Stimulated activated CD4-positive, alpha-beta T cell treated with anti-CD3 and anti-CD28 coated beads, Interleukin-2, amount 100 ng/mL, for 24 hours (primary cell): ENCODE measurements at places on chromosomes 2 and 18.

DNA sequence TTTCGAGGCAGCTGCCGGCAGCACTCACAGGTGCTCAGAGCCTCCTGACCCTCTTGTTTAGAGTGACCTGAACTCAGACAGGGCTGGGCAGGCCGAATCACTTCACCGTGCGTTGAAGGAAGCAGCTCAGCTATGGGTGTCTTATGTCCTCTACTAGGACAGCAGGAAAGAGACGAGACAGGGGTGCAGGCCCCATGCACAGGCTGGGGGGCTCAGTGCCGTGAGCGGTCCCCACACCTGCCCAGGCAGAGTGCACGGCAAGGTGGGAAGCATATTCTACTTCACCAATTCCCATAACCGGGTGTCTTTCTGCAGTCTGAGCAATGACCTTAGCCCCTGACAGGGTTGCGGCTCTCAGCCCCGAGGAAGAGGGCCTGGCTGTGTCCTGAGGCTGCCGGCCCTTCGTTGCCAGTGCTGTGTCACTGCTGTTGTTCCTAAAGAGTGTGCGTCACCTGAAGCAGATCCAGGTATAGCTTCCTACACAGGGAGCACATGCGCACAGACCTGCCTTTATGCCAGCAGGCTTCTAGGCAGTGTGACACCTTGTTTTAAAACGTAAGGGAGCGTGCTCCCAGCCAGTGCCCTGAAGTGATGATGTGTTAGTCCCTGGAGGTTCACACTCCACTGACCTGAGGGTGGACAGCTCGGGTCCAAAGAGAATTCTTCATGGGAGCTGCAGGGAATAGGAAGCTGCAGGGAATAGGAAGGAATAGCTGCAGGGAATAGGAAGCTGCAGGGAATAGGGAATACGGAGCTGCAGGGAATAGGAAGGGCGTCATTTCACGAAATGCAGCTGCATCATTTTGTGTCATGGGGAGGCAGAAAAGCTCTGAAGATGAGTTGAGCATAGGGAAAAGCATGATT, 207.9 kb upstream of the SALL3 start:
- no peak for DNase-seq

DNA sequence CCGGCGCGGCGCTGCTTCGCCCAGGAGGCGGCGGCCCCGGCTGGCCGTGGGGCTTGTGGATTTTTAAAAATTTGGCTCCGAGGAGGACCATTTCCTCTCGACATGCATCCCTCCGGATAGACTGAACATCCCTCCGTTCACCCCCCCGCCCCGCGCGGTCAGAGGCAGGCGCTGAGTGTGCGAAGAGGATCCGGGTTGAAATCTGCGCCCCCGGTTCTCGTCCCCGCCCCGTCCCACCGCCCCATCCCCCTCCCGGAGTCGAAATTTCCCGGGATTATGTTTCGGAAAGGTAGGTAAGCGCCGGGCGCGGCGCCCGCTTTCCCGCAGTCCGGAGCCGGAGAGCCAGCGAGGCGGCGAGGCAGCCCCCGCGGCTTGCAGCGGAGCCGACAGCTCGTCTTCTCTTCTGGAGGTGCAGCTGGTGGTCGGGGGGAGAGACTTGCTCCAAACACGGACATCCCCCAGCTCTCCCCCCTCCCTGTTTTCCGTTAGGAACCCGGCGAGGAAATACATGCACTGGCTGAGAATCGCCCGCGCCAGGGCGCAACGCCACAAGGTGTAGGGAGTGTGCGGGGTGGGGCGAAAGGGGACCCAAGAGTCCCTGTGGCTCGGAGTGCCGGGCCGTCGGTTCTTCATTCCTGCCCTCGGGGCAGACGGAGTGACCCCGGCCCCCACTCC, at the start of gene PRKCE:
Gene PRKCE (plus strand): TSS at position 261 of the 675 bp plus-strand sequence.
- peak; percentile 65 for DNase-seq

DNA sequence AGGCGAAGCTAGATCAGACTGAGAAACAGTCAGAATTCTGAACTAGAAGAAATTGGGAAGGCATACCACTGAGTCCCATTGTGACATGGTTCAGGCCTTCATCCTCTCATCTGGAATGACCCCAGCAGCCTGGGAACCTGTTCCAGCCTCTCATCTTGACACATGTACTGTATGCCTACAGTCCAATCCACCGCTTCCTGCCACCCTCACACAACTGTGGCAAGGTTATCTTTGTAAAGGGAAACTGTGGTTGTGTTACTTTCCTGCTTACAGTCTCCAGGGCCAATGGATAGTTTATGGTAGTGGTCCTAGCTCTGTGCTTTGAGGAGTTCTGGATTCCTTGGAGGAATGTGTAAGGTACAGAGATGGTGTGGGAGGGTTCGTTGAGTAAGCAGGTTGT, 296.9 kb upstream of the TRIB2 start:
- no peak for DNase-seq

- DNase-seq, result no peak
These were observed 66.5 kb downstream of the STK39 start for GRCh38 chr2:168180914-168181313.

DNA sequence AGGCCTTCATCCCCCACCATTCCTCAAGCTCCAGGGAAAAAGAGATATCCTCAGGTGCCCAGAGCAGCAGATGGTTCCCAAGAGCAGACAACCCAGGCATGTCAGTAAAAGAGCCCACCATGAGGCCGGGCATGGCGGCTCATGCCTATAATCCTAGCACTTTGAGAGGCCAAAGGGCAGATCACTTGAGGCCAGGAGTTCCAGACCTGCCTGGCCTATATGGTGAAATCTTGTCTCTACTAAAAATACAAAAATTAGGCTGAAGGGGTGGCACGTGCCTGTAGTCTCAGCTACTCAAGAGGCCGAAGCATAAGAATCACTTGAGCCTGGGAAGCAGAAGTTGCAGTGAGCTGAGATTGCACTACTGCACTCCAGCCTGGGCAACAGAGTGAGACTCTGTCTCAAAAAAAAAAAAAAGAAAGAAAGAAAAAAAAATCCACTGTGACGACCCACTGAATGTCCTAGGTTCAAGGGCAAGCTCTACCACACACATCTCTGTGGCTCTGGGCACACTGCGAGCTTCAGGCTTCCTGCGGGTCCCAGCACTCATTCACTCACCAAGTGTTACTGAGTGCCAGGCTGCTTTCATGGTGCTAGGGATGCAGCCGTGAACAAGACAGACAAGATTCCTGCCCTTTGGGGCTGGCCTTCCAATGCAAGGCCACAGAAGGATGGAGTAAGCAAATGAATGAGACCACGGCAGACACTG, 6.5 kb upstream of the DUSP2 start:
- DNase-seq, result no peak

- no peak for DNase-seq
These were observed 39.7 kb upstream of the NABP1 start for GRCh38 chr2:191638079-191638801.

- peak; percentile 60 for DNase-seq
These were observed 8.2 kb upstream of the SMARCAL1 start for GRCh38 chr2:216404010-216404618.

DNA sequence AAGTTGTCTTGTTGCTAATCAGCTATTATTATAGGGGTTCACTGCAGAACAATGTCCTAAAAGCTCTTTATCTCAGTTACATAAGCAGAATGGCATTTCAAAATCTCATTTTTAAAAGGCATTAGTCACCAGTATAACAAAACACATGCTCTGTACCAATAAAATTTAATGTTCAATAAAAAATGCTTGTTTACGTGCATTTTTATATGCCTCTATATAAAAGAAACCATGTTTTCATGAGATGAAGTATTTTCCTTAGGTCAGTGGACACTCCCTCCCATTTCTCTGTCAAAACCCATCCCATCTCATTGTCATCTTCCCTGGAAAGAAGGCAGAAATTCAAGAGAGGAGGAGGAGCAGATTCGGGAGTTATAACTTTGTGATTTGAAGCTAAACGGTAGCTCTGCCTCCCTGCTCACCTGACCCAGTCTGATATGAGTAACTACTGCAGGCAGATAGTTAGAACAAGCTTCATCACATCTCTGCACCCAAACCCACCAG, 231.9 kb upstream of the SIX2 start:
- no peak for DNase-seq

DNA sequence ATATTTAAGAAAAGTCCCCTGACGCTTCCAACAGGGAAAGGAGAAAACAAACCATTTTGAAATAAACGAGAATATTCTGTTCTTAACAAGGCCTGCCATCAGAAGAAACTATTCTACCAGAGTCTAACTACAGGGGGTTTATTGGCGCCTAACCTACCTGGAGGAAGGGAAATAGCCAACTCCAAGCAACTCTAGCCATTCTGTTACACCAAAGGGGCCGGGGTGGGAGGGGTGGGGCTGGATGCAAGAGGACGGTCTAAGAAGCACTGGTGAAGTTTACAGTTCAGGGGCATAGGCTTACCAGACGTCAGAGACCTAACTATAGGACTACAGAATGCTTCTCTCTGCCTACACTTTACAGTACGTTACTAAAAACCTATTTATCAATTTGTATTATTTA, 60.5 kb upstream of the GALNT5 start:
- DNase-seq, result no peak

- DNase-seq, result no peak
These were observed 163.1 kb downstream of the GFPT1 start for GRCh38 chr2:69223759-69224511.

DNA sequence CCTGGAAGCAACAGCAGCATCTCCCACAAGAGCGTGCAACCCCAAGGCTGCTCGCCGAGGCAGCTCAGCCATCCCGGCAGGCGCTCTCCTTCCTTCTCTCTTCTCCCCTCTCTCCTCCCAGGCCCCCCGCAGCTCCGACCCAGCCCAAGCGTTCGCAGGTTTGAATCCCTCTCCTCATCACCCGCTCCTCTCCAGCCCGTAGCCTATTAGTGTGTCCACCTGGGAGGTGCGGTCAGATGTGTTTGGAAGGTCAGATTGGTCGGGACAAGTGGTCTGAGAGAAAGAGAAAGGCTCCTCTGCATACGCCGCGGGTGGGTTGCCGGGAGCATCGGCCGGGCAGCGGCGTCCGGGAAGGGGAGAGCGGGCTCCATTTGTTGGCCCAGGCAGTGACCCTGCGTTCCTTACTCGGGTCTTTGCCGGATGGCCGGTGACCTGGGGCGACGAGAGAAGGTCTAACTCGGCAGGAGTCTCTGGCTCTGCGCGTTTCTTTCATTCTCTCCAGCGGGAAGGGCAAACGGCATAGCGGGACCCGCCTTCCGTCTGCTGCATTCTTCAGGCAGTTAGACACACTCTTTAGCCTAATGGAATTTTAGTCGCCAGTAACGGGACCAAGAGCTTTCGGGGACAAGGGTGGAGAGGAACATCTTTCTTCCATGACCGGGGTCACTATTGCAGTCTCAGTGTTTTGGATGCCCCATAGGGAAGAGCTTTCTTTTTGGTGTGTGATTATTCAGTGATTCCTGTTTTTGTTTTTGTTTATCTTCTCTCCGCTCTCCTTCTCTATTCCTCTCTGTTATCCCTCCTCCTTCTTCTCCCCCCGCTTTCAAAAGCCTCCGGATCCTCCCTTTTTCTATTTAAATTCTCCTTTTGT, 1.1 kb upstream of the TMEFF2 start:
- DNase-seq, result no peak

DNA sequence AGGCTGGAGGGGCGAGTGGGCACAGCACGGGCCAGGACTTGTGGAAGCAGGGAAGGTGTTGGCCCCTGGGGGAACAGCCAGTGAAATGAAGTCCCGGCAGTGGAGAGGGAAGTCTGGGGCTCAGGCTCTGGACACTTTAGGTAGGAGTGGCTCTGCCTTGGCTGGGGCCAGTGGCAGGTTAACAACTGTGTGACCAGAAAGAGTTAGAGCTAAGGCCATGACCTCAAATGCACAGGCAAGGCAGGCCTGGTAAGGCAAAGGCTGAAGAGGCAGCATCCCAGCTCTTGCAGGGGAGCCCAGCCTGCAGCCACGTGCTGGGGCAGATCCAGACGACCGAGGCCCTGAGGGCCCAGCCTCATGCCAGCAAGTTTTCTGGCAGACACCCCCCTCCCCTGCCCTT, 21.5 kb downstream of the PCARE start:
- DNase-seq, result no peak

- no peak for DNase-seq
These were observed 1129.4 kb downstream of the TSN start for GRCh38 chr2:122884889-122885288.

DNA sequence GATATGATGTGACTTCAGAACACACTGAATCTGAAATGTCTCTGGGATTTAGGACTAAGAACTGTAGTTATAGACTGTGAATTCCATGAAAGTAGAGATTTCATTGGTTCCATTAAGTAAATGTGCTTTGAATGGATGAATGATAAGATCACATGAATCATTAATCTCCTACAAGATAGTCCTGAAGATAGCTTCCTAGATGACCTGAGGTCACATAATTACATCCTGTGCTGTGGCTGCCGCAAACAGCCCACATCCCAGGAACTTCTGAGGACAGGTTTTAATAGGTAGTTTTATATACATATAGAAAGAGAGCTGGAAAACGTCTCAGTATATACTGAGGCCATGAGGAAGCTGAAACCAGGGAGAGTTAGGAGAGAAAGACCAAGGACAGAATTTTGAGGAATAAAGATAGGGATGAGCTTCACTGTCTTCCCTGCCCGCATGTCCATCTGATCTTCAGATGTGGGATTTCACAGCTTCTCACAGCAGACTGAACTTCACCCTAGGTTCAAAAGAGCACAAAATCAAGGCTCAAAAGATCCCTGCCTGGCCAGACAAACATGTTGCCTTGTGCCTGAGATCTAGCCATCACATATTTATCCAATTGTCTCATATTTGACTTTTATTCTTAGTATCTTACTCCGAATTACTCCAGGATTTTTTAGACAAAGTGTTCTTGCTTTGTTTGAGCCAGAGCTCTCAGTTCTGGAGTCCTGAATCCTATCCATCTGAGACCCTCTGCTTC, 188.2 kb downstream of the IRS1 start:
- DNase-seq, result no peak

- no peak for DNase-seq
These were observed 166.1 kb downstream of the CLIP4 start for GRCh38 chr2:29281086-29281915.

DNA sequence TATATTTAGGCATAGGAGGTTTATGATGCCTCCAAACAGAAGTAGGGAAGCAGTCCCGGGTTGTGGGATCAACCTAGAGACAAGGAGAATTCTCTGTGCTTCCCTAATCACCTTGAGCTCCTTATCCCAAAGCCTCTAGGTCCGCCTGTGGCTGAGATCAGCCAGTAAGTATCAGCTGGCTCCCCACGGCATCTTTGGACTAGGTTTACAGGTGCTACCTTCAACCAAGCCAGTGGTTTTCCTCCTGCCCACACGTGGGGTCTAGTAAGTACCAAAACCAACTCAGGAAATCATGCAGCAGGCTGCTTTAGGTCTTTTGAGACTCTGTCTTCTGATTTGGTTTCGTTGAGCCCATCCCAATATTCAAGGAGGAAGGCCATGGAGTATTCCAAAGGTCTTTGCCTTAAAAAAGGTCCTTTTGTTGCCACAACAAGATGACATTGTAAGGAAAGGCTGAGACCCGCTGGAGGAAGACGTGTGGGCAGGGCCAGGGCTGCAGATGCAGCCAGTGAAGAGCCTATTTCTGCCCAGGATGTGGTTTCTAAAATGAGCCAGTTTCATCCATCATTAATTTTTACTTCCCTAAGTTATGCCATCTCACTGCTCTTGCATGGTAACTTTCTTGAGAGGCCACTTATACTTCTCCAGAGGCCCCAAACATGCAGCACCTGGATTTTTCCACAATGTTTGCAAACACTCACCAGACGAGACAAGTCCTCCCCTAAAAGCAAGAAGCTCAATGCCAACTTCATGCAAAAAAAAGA, 248.7 kb downstream of the RNF152 start:
- DNase-seq, result no peak

GRCh38 chr2:169258045-169258601, 104.2 kb downstream of the LRP2 start:
- DNase-seq, result no peak

GRCh38 chr2:1055014-1055595, 104.5 kb downstream of the SNTG2 start:
- no peak for DNase-seq

- DNase-seq, result no peak
These were observed 5.6 kb upstream of the NTSR2 start for GRCh38 chr2:11675423-11676112.
